Germinal center (tissue), 1 donor: ENCODE measurements at places on chromosomes 4 and X.

- DNase-seq, result no peak
These were observed 19.1 kb downstream of the EIF4E start for GRCh38 chr4:98909646-98910401.

DNA sequence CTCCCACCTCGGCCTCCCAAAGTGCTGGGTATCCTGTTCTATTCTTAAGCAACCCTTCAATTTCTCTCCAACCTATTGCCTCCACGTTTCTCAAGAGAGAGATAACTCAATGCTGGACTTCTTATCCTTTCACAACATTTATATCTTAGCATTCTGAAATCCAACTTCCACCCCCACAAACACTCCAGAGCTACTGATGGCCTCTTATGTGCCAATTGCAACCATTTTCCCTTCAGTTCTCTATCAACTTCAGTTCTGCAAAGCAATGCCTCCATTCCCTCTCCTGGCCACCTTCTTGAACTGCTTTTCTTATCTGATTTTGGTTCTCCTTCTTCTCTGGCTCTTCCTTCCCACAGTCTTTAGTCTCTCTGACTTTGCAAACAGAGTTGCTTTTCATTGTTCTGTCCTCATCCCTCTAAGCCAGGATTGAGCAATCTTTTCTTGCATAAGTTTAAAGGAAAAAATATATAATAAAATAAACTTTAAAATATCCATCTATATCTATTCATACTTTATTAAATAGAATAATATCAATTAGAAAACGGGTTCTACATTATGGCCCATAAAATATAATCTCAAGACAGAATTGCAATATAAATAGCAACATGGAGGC, 3.6 kb upstream of the STBD1 start:
- no peak for DNase-seq

DNA sequence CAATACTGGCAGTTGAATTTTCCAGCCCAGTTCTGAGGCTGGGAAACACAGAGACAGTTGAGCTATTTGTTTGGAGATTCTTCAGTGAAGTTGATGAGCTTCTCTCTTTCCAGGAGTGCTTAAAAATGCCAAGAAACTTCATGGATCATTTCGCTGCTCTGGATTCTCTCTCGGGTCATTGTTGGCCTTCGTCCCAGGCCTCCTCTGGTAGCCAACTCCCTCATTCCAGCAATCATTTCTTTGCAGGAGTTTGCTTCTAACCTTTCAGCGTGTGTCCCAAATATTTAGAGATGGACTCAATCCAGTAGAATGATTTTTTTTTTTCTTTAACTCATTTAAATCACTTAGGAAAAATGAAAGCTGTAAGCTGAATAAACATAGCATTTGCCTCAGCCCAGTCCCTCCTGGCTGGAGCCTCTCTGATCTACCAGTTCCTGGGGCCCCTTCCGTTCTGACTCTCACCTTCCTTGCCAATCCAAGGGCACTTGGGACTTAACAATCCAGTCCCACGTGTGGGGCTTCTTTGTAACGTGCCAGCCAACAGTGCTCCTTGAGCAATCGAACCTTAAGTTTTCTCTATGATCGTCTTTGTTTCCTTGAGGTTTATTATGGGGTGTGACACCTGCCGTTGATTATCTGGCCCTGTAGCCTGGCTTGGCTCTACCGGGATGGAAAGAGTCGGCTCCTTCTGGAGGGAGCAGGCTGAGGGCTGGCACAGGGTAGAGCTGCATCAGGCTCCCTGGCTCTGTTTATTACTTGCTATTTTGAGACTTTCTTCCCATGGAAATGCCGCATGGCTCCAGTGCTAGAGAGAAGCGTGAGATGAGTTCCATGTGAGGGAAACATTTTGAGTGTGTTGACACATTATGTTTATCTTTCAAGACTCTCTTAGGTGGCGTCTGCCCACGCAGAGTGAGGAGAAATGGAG, 80.4 kb upstream of the GPC4 start:
- no peak for DNase-seq

GRCh38 chrX:6990552-6991193, 156.8 kb upstream of the STS start:
- DNase-seq, result no peak

- no peak for DNase-seq
These were observed 285.9 kb downstream of the ARHGAP10 start for GRCh38 chr4:148017801-148018200.

DNA sequence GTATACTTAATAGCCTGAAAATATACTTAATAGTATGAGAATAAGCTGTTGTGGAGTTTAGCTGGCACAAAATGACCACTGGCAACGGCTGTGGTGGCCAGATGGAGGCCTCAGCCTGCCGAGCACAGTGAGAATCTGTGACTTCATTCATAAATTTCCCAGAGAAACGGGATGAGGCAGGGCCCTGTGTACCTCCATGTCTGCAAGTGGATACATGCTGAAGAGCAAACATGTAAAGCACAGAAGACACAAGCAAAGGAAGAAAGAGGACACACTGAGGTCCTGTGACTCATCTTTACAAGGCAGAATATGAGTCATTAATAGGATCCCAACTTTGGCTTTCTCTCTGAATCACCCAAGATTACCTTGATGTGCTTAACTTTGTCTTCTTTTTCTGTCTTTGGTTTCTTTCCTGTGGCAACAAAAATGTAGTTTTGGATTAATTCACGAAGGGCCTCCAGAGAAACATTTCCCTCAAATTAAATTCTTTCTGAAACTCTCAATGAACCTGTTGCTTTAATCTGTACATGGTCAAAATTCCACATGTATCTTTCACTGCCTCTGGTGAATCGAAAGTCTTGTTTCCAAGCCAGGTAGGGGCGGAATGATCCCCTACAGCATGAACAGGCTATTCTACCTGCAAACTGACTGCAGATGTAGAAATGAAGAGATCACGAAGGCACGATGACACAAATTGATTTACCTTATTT, 56.4 kb downstream of the IRF2 start:
- DNase-seq, result no peak

DNA sequence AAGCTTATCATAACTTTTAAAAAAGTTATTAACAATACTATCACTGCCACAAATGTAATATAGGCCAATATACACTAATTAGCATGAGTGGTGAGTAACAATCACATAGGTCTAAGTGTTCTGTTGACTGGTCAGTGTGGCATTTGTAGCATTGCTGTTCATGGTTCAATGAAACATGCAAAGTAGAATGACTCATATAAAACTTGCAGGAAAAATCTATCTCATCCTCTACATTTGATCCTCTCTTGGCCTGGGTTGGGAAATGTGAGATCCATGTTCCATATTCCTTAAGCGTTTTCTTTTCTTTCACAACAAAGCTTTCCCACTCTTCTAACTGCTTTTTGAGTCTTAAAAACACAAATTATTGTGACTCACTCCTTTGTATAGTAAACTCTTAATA, 1418.7 kb downstream of the FSTL5 start:
- no peak for DNase-seq

- no peak for DNase-seq
These were observed 13.9 kb downstream of the OFD1 start for GRCh38 chrX:13748486-13748885.

GRCh38 chr4:40530961-40531635, 98.6 kb downstream of the RBM47 start:
- no peak for DNase-seq

DNA sequence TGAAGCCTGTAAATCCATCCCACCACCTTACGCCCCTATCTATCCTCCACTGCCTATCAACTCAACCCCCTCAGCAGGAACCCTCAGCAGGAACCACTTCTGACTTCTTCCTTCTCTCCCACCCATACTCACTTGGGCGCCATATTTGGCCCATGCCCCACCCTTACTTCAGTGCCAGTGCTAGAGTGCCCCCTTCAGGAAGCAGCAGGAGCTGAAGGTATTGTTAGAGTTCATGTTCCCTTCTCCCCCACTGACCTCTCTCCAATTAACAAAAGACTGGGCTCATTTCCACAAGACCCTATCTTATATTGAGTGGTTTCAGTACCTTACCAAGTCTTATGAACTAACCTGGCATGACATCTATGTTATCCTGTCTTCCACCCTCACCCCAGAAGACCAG, 363.1 kb upstream of the SLIT2 start:
- DNase-seq, result no peak

DNA sequence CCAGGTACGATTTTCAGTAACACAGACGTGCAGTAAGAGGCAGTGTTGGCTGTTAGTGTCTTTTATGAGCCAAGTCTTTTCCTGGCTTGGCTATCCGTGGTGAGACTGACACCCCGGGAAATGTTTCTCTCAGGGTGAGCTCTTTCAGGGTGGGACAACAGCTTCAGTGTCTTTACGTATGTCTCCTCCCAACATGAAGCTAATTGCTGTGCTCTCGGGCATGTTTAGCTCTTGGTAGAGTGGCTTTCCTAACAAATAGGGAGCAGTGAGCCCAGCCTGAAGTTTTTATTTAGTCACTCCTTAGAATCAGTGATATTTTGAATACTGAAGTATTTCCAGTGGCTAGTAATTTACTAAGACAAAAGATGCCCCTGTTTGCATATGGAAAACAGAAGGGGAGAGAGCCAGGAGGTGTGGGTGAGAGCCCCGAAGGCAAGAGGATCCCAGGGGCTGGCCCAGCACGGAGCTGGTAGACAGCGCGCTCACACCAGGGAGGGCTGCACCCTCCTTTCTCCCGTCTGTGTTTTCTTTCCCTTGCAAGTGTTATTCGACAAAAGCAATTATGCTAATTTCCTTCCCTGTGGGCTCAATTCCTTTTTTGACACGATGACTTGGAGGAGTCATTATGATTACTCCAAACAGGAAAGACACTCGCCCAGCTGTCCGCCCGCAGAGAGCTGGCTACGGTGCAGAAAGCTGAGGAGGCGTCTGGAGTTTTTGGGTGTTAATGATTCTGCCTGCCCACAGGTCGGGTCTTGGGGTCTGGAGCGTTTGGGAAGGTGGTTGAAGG, 47.7 kb downstream of the PDGFRA start:
- no peak for DNase-seq

DNA sequence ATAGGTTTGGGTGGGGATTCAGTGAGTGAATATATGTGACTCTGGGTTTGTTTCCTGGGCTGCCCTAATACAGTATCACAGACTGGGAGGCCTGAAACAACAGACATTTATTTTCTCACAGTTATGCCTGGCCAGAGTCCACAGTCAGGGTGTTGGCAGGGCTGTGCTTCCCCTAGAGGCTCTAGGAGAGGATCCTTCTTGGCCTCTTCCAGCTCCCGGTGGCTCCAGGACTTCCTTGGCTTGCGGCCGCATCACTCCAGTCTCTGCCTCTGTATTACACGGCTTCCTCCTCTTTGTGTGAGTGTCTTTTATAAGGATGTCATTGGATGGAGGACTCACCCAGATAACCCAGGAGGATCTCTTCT, 5.2 kb upstream of the JAKMIP1 start:
- no peak for DNase-seq

GRCh38 chr4:17427991-17428390, 83.9 kb downstream of the QDPR start:
- DNase-seq, result no peak

DNA sequence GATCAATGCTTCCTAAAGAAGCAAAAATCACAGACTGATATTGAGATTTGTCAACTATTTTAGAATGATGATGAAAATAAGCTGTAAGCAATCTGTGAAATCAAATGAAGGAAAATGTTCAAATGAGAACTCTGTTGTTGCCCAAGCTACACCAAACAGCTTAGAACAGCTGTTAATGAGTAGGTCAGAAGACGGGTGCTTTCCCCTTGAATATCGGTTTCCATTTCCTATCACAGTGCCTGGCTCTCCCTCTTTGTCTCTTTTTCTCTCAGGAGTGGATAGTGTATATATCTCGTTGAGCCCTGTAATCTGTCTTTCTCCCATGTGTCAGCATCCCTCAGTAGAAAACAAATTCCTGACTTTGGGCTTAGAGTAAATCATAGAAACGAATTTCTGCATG, 1592.9 kb upstream of the TENM3 start:
- DNase-seq, result no peak

DNA sequence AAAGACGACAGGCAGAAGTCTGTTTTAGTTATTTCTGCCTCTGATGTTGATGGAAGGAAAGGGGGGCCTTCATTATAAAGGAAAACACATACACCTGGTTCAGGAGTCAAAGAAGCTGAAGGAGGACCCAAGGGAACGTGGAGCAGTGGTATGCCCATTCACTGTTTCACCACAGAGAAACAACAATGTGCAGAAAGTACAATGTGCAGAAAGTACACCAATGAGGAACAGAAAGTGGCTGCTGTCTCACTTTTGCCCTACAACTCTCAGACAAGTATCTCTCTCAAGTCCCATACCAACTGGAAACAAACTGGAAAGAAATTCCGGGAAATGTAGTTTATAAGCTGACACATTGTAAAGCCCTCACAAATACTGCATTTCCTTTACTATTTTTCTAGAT, 564.5 kb downstream of the TRAM1L1 start:
- no peak for DNase-seq

DNA sequence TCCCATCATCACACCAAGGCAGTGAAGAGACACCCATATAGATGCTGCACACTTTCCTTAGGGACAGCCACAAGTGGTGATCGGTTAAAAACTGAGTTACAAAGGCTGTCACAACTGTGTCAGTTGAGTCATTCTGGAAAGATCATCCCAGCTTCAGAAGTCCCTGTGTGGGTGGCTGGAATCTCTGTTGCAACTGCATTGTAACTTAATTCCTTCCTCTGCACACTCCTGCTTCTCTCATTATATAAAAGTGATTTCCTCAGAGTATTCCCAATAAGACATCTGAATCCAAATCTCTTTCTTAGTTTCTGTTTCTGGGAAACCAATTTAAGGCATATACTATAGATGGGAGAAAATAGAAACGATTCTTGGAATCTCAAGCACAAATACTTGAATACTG, 88.1 kb downstream of the FSTL5 start:
- DNase-seq, result no peak

DNA sequence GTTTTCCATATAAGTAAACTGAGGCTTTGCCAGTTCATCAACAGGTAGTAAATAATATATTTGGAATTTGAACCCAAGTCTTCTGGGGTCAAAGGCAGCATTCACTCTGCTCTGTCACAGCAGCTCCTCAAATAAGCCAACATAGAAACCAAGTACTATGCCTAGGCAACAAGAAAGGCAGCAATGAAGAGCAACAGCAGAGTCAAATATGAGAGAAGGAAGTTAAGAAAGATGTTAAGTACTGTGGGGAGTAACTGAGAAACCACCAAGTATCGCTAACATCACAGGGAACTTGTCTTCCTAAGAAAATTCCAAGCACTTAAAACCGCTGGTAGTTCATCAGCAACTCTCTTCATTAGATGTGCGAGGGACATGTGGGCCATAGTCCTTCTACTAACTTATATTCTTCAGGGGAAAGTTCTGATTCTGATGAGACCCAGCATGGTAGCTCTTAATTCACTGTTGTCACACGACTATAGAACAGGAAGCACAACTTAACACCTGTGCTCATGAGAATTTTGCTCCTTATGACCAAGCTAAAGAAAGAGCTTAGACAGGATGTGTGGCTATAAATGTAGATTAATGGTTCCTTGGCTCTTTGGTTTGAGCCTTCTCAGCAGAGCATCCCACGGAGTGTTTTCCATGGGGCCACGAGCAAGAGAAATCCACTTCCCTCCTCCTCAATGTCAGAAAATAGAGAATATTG, 107.8 kb downstream of the AR start:
- no peak for DNase-seq
